ENCODE measurements at places on chromosomes 13 and 19. TPM values are rescaled to one million over a fixed set of nuclear protein-coding genes. Genes with fewer than 3 reads are reported as not detected.
A peak's percentile ranks its signal among the peaks of the same experiment; 100 is the strongest.

DNA sequence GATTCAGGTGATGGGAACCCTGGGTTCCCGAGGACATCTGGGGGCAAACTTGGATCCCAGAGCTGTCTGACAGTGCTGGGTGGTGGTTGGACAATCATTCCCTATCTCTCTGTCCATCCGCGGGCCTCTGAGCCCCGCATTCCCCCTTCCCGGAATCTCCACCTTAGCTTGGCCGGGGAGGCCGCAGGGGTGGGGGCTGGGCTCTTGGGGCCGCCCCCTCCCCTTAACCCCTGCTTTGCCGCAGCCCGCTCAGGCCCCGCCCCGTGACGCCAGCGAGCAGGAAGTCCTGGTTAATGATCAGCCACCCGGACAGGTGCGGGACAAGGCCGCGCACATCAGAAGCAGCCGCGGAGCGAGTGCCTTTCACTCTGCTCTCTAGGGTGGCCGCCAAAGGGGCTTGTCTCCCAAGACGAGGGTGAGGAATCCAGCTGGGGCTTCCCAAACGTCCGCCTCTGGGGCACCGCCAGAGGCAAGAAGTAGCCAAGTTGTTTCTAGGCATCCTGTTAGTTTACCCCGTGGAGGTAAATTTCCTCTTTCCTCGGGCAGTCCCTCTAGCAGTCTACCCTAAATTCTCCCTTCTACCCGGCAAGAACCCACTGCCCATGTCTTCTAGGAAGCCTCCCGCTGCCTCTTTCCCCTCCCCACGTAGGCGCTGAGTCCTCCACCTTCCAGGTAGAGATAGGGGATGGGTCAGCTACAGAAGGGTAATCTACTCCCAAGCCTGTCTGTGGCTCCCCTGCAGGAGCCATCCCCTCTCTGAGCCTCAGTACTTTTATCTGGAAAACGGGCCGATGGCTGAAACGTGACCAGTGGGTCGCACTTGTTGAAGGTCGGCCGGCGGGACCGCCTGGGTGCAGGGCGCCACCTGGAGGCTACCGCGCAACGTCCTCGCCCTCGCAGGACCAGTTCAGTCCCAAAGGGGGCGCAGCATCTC lies 3.0 kb downstream of the IRF2BP1 start:
- DNase-seq: peak; percentile 88

ZNF541 gene
- 0.71 TPM for total RNA-seq

GRCh38 chr19:35388277-35389054 lies 17.6 kb downstream of the GPR42 start:
- DNase-seq: no peak

GRCh38 chr19:1064661-1065605 lies 2.0 kb upstream of the ARHGAP45 start:
- peak; percentile 76 for DNase-seq

DNA sequence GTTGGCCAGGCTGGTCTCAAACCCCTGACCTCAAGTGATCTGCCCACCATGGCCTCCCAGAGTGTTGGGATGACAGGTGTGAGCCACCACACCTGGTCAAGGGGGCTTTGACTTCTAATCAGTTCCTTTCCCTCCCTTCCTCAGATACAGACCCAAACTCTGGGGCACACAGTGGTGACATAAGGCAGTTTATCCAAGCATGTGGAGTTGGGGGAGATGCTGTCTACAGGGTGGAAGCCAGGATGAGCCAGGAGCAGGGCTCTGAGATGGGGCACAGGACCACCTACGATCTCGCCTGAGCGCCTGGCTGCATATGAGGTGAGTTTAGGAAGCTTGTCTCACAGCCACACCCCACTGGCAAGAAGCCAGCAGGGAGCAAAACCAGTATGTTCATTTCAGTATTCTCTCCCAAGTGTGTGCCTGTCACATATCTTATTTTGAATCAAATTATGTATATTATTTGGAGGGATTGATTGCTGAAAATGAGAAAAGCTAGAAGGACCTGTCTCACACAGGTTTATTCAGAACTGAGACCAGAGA lies 67.7 kb downstream of the KCTD15 start:
- no peak for DNase-seq

DNA sequence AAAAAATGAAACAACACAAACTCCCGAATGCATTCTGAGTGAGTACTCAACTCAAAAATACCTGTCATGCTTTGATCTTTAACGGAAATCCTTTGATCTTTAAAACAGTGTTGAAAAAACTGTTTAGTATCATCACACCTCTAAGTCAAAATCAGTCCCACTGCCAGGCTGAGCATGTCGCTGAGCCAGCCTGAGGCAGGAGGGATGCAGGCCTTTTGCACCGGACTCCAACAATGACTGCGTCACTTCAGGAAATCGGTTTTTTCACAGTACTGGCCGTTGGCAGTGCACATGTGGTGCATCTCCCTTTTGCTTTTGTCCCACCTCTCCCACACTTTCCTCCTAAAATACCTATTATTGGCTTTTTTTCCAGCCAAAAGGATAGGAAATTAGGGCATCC lies 78.2 kb downstream of the SHISA2 start:
- no peak for DNase-seq

MISP3 gene
- total RNA-seq: 5.6 TPM

ALKBH6 gene
- total RNA-seq: 22.8 TPM

THSD1 gene
- 13.4 TPM for total RNA-seq

C19orf33 gene
- total RNA-seq: 25.8 TPM

DNA sequence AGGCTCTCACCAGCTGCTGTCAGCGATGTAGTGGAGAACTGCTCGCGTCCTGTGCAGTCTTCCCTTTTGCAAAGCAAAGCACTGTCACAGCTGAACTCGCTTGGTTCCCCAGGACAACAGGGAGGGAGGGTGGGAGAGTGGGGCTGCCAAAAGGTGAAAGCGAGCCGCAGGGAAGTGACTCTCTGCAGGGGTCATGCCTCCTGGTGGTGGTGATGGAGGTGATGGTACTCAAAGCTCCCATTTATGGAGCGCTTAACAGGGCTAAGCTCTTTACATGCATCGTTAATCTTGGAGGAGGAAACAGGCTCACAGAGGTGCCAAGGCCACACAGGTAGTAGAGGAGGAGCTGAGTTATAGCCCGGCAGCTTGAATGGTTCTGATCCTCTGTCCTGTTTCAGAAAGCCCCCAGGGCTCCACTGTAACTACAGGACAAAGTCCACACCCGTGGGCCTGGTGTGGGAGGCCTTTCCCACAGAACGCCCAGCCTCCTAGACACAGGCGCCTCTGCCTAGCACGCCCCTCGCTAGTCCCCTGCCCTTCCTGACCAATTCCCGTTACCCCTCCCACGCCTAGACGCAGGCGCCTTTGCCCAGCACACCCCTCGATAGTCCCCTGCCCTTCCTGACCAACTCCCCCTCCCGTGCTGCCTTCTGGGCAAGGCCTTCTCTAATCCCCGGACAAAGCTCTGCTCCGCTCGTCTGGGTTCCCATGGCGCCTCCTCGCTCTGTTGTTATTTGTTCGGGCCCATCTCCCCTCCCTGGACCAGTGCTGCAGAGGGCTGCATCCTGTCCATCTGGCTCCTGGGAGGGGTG lies 10.7 kb downstream of the PPP1R37 start:
- DNase-seq: no peak

CLASRP gene
- 109 TPM for total RNA-seq

GRCh38 chr13:23805821-23806220 lies 83.4 kb downstream of the MIPEP start:
- DNase-seq: no peak

- DNase-seq: no peak
Observed at GRCh38 chr19:38019396-38019724, 112.4 kb downstream of the SIPA1L3 start.

DNA sequence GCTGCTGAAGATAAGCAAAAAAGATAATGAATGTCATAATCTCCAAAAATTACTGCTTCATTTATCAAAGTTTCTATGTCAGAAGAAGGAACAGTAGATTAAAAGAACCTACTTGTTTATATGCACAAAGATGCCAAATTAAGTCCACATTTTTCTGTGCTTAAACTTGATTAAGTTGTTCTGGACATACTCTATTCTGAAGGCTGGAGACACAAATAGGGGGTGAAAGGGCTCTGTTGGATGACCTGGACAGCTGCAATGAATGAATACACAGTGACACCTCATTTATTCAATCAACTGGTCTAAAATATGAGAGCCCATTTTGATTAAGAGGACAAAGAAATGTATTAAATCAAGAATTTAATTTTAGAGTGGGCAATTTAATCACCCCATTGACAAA lies 276.3 kb upstream of the PCDH9 start:
- DNase-seq: no peak

DNA sequence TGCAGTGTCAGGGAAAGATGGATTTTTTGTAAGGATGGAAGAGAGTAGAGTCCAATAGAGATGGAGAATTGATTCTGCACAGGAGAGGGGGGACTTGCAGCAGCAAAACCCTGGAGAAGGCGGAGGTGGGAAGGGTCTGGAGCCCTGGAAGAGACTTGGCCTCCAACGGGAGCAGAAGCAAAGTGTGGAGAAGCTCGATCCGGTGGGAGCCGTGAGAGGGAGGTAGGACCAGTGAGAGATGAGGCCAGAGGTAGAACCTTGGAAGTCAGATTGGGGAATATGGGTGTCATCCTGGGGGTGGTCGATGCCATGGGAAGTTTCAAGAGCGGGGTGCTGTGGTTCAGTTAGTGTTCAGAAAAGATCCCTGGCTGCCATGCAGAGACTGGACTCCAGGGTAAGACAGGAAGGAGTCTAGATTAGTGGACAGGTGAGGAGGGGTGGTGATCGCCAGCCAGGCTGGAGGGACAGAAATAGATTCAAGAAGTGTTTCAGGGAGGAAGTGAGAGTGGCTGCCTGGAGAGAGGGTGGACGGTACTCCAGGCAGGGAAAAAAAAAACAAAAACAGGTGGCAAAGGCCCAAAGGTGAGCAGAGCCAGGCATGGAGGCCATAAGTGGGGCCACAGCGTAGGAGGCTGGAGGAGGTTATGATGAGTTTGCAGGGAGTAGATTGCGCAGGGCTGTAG lies 2.6 kb downstream of the PPP5C start:
- no peak for DNase-seq

IZUMO1 gene
- 0.27 TPM for total RNA-seq

- no peak for DNase-seq
Observed at GRCh38 chr13:20192158-20192835, 441 bp downstream of the GJB2 start.

ZNF799 gene
- 7.4 TPM for total RNA-seq

DNA sequence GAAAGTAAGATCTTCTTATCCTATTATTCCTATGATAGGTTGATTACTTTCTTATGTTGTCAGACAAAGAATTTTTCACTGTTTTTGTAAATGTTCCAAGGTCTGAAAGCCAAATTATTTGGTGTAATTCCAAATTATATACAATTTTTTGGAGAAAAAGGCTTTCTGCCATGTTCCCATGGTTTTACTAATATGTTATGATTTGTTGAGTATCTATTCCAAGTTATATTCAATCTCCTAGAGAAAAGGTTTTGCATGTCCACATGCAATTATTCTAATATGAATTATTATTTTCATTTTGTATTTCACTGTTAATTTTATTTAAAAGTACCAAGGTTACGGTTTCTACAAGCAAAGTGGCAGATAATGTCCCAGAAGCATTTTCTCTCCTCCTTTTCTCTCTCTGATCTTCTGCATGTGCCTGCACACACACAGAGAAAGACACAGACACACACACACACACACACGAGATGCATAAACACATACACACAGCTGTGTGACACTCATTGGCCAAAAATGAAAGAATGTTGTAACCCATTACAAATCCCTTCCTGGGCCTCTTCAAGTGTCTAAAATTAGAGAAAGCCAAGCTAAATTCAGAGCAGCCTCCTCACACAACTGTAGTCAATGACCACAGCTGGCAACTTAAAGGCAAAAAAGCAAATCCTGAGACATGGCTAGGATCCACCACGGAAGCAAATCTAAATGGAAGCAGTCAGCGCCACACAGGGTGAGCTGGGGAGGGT lies 621.0 kb downstream of the EFNB2 start:
- no peak for DNase-seq

DNA sequence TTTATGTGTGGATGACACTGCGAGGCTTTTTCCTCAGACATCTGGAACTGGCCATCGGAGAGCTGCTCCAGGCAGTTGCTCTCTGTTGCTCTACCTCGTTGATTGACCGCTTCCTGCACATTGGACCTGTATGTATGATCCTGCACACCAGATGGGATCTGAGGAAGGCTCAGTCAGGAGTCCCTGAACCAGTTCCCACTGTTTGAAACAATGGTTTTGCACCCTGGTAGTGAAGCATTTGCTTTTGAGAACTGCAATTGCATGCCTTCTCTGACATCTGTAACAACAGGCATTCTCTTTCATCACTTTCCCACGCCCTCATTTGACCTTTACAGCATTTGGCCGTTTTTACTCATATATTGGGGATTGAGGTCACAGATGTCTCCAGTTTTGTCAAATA lies 61.1 kb upstream of the NPAS1 start:
- DNase-seq: no peak

TNNT1 gene
- total RNA-seq: 1.4 TPM

DNA sequence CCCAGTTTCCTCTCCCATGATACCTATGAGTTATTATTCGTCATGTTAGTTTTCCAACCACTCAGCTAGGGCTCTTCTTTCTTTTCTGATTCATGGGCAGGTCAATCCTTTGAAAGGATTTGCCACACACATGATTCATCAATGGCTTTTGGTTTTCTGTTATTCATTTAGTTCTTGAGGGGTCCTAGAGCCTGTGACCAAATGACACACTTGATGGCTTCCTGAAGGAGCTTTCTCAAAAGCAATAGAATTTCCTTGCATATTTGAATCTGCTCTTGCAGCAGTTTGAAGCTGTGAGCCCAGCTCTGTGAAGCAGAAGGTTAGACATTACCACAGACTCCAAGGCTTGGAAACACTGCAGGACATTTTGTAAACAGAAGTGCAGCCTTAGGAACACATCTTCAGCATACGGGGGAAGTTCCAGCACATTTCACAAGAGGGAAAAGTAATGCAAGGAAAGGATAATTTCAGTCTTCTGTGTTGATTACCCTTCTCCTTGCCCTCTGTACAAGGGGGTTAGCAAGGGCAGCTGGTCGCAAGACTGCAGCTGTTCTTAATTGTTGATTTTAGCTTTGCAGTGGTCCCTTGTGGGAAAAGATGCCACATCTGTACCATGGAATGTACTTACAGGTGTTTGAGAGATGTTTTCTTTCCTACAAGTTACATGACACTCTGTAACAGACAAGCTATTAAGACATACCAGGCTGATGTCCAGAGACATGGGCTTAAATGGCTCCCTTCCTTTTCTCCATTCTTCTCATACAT lies 338.6 kb downstream of the KCNRG start:
- no peak for DNase-seq

SGCG gene
- total RNA-seq: 1.3 TPM

PPM1N gene
- total RNA-seq: 1.8 TPM

- no peak for DNase-seq
Observed at GRCh38 chr13:28426381-28426780, 68.5 kb downstream of the FLT1 start.

DNA sequence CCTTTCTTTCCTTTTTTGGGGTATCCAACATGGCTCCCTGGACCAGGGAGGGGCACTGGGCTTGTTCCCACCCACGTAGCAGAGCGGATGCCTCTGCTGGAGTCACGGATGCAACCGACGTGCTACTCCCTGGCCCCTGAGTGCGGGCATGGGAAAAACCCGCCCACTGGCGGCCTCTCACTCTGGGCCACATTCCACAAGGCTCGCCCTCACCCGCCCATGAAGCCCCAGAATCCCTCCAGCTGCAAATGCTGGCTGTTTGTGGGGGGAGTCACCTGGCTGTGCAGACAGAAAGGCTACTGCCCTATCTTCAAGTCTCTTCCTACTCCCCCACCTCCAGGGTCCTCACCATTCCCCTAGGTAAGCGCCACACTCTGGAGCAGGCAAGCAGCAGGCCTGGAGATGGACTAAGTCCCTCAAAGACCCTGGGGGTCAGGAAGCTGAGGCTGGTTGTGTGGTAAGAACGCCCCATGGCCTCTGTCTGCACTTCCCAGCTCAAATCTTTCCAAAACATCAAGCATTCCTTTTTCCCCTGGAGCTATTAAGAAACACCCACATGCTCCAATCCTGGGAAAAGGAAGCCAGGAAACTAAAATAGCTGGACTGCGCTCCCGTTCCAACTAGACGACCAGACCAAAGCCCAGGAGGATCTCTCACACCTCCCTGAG lies 17.9 kb upstream of the EPHX3 start:
- DNase-seq: peak; percentile 86

Data from sciatic nerve (tissue), 2 donors.